ENCODE measurements at places on chromosomes 7 and 10.

DNA sequence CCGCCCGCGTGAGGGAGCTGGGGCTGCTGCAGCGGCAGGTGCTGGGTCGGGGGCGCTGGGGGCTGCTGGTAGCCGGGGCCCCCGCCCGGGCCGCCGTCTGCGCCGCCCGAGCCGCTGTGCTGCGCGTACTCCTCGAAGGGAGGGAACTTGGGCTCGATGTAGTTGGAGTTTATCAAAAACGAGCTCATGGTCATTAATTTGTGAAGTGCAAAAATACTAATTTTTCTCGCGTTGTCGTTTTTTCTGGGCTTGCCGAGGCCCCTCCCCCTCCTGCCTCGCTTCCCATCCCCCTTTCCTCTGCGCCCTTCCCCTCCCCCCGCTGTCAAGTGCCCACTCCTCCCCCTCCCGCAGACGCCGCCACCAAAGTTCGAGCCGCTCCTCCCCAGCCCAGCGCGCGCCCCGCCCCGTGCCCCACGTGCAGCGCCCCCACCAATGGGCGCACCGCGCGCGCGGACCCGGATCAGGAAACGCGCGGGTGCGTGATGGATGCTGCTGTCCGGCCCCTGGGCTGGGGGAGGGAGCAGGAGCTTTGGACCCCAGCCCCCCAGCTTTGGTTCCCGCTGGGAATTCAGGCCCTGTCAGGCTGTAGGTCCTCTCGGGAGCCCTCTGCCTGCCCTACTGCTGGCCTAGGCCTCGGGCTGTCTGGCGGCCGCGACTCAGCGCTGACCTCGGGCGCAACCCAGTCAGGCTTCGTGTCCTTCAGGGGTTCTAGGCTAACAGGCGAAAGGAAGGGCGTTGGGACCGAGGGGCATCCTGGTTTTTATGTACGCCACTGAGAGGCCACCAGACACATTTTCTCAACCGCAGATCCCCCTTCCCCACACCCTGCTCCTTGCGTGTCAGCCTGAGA, at the start of gene HOXA4:
Gene HOXA4 (minus strand): TSS at position 218 of the 850 bp plus-strand sequence. CDS start 24 bp downstream, at position 194.
- peak within 1 kb of the TSS; percentile 30 for H3K4me3 ChIP-seq
- no peaks in the 10 kb centered on the region for H3K4me1 ChIP-seq
- no peak within 1 kb of the TSS for H3K27ac ChIP-seq
- H3K27me3 ChIP-seq = peaks cover 33% of the 10 kb centered on the region
- no peaks in the 10 kb centered on the region for H3K36me3 ChIP-seq
- DNase-seq = peak; percentile 41

DNA sequence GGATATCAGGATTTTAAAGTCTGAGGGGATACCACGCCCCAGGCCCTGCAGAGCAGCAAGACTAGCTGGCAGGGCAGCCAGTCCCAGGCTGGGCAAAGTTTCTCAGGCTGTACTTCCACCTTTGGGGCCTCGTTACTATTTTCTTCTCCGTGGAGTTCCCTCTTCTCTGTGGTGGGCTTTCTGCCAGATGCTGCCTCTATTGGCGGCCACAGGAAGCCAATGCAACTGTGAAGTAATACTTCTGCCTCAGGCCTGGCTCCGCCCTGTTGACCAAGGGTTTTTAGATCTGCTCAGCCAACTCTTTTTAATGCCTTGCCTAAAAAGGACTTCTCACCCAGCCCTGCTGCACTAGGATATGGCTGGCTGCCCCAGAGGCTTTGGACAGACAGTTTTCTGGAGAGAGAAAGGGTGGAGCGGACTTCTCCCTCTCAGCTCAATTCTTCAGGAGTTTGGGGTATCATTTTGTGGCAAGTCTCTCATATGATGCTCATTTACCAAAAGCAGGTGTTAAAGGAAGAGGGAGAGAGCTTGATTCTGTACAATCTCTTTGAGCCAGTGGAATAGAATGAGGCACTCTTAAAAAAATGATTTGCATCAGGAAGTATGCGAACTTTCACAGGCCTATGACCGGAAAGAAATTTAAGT, 67.4 kb downstream of the HHEX start:
- peaks cover 63% of the 10 kb centered on the region for H3K4me1 ChIP-seq
- DNase-seq = peak; percentile 98
- H3K27ac ChIP-seq = peak overlapping the region; percentile 98
- no peaks in the 10 kb centered on the region for H3K27me3 ChIP-seq

DNA sequence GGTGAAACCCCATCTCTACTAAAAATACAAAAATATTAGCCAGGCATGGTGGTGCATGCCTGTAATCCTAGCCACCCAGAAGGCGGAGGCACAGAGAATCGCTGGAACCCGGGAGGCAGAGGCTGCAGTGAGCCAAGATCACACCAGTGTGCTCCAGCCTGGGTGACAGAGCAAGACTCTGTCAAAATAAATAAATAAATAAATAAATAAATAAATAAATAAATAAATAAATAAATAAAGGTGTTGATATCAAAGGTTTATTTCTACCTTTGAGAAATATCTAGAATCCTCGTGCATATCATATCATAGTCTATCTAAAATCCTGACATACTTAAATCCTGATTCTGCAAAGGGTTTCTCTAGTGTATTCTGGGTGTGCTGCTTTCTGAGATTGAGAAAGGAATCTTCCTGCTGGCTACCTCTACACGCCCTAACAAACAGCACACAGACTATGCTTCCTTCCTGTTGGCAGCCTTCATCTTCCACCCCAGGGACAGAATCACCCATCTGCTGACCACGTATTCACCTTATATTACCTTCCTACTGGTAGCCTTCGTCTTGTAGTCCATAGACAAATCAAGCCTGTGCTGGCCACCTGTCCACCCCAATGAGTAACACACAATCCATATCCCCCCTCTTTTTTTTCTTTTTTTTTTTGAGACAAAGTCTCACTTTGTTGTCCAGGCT, 8.7 kb downstream of the ABLIM1 start:
- H3K4me3 ChIP-seq = no peak overlapping the region
- no peak for DNase-seq
- no peaks in the 10 kb centered on the region for H3K27me3 ChIP-seq

GRCh38 chr7:29921404-29922010, 68.1 kb downstream of the SCRN1 start:
- H3K27me3 ChIP-seq = no peaks in the 10 kb centered on the region
- H3K4me1 ChIP-seq = peaks cover 12% of the 10 kb centered on the region
- DNase-seq = peak; percentile 28
- no peak overlapping the region for H3K4me3 ChIP-seq
- H3K36me3 ChIP-seq = no peaks in the 10 kb centered on the region

- H3K27me3 ChIP-seq = no peaks in the 10 kb centered on the region
- no peaks in the 10 kb centered on the region for H3K36me3 ChIP-seq
- no peak overlapping the region for H3K4me3 ChIP-seq
- peaks cover 4% of the 10 kb centered on the region for H3K4me1 ChIP-seq
- no peak overlapping the region for H3K27ac ChIP-seq
Measured at GRCh38 chr7:105365541-105366534, 22.9 kb downstream of the SRPK2 start.

DNA sequence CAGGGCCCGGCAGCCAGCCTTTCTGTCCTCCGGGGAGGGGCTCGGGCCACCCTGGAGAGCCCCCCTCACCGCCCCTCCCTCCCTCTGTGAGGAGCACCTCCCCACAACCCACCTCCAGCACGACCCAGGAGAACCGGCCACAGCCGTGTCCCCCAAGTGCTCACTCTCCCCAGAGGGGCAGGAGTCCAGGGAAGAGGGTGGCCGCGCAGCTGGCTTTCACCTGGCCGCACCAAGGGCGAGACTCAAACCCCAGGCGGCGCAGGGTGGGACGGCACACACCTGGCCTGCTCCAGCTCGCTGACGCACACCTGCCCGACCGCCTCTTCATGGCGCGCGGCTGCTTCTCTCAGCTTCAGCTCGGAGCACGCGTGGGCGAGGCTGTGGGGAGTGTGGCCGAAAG, 73.4 kb downstream of the CFAP46 start:
- H3K4me1 ChIP-seq = no peaks in the 10 kb centered on the region
- no peak overlapping the region for H3K4me3 ChIP-seq
- H3K36me3 ChIP-seq = no peaks in the 10 kb centered on the region
- H3K27ac ChIP-seq = no peak overlapping the region

GRCh38 chr7:134613623-134614347, 32.9 kb upstream of the BPGM start:
- no peaks in the 10 kb centered on the region for H3K27me3 ChIP-seq
- H3K4me3 ChIP-seq = no peak overlapping the region
- no peaks in the 10 kb centered on the region for H3K36me3 ChIP-seq
- peaks cover 7% of the 10 kb centered on the region for H3K4me1 ChIP-seq
- no peak for DNase-seq

- DNase-seq = no peak
- no peak overlapping the region for H3K4me3 ChIP-seq
- H3K4me1 ChIP-seq = no peaks in the 10 kb centered on the region
Measured at GRCh38 chr10:77512219-77512578, 125.4 kb downstream of the KCNMA1 start.

DNA sequence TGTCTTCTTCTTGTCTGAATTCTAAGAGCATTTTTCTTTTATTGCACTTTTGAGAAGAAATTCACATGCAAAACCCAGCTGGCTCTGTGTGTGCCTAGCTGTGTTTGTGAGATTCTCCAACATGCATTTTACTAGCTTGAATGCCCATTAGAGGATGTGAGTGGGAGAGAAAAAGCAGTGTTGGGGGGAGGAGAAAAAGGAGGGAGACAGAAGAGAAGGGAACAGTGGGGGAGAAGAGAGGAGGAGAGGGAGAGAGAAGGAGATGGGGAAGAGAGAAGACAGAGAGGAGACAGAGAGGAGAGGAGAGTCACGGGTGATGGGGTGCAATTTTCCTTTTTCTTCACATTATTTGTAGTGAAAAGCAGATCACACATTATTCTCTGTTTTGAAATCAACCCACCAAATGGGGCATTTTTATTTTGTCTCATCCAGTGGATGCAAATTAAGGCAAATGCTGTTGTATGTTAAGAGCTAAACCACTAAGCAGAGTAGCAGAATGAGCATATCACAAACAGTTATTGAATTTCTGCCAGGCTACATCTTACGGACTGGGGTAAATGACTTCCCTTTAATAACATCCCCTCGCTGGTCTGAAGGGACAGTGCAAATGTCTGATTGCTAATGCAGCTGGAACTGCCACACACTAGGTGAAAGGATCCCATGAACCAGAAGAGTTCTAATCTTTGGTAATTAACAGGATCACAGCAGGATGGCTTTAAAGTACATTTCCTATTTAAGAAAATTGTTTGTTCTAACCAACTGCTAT, 849 bp downstream of the LRRN3 start:
- no peak for DNase-seq

- H3K27me3 ChIP-seq = no peaks in the 10 kb centered on the region
- peaks cover 12% of the 10 kb centered on the region for H3K4me1 ChIP-seq
- no peak within 1 kb of the TSS for H3K4me3 ChIP-seq
- peaks cover 12% of the 10 kb centered on the region for H3K36me3 ChIP-seq
Measured at GRCh38 chr10:133276435-133277201, at the start of gene ADAM8. Gene ADAM8, minus strand, starts transcription at chr10:133276868. Its CDS starts 51 bp downstream, at chr10:133276817.

DNA sequence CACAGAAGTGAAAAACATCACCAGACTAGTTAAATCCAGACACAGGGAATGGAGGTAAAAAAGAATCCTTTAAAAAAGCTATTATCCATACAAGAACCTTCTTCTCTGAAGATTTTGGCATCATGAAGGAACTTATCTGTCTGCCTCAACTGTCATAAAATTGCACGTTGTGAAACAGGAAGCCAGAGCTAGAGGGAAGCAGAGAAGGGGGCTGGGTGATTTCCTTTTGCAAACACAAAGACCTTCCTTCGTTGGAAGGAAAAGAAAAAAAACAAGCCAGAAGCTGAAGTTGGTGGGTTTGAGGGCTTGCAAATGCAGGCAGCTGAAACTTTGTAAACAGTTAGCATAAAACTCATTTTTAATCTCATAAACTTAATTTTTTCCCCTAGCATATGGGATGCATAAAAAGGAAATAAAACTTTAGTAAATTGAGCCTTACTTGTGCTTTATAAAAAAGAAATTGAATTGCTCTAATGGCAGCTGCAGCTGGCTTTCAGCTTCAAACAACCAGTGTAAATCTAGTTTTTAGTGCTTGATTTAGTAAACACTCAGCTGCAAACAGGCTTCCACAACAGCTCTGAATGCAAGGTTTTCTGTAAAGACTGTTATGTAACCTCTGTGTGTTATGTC, 101.6 kb downstream of the OTUD1 start:
- no peaks in the 10 kb centered on the region for H3K36me3 ChIP-seq
- no peaks in the 10 kb centered on the region for H3K27me3 ChIP-seq
- H3K27ac ChIP-seq = no peak overlapping the region
- DNase-seq = no peak

GRCh38 chr7:99033765-99034164, 110.1 kb downstream of the SMURF1 start:
- DNase-seq = no peak
- H3K4me1 ChIP-seq = no peaks in the 10 kb centered on the region
- H3K27me3 ChIP-seq = no peaks in the 10 kb centered on the region
- no peak overlapping the region for H3K27ac ChIP-seq

- H3K27me3 ChIP-seq = no peaks in the 10 kb centered on the region
- no peak overlapping the region for H3K4me3 ChIP-seq
- H3K36me3 ChIP-seq = no peaks in the 10 kb centered on the region
- H3K4me1 ChIP-seq = no peaks in the 10 kb centered on the region
- no peak overlapping the region for H3K27ac ChIP-seq
Measured at GRCh38 chr10:77164616-77165311, 472.8 kb downstream of the KCNMA1 start.

Measured in thyroid gland (tissue), 4 donors.